ENCODE measurements at places on chromosomes 12 and 14.

DNA sequence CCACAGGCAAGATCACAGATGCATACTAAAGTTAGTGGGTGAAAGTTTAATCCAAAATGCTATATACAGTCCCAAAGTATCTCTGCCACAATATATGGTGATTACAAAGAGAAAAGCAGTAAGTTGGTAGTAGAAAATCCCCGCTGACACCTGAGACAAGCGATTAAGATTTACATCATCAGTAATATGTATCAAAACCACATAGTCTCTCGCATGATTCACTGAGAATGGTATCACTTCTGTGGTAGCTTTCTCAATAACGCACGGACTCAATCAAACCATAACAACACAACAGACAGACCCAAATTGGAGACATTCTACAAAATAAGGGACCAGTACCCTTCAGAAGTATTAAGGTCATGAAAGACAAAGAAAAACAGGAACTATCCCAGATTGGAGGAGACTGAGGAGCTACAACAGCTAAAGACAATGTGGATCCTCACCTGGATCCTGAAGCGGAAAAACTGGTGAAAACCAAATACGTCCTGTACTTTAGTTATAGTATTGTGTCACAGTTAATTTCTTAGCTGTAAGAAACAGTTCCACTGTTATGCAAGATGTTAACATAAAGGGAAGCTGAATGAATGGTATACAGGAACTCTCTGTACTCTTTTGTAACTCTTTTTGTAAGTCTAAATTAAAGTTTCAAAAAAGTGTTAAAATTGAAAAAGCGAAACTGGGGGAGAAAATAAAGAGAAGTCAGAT lies 51.0 kb downstream of the SPTLC2 start:
- DNase-seq, result no peak

DNA sequence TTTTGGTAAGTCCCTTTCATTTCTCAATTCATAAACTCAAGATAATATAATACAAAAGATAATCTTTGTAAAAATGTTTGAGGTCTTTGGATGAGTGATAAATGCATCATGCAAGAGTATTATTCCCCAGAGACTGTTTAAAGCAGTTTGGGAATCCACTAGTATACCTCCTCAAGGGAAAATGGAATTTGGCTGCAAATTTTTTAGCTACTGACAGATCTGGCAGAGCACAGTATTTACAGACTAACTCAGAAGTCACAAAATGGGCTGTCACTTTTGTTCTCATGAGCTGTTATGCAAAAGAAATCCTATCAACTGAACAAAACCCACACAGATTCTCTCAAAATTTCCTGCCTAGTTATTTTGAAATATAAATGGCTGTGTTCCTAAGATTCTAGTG lies 9.9 kb downstream of the SPIC start:
- DNase-seq, result no peak

GRCh38 chr14:35855876-35856481 lies 29.8 kb downstream of the BRMS1L start:
- no peak for DNase-seq

GRCh38 chr14:53539489-53540126 lies 386.5 kb upstream of the DDHD1 start:
- peak; percentile 50 for DNase-seq

DNA sequence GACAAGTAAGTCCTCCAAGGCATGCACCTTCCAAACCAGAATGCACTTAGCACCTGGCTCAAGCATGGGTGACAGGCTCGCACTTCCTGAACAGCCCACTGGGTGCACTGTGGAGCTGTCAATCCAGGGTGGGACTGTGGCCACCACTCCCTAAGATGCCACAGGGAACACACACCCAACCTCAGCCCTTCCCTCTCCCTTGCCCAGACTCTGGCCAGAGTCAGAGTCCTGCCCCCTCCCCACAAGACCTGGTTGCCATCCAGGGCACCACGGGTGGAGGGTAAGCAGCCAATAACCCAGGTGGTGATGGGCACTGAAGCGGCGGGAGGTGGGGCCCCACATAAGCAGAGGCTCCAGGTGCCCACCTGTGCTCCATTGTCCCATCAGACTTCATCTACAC lies 160.6 kb downstream of the MYRFL start:
- no peak for DNase-seq

GRCh38 chr12:104059963-104060362 lies 4.4 kb upstream of the HCFC2 start:
- no peak for DNase-seq

DNA sequence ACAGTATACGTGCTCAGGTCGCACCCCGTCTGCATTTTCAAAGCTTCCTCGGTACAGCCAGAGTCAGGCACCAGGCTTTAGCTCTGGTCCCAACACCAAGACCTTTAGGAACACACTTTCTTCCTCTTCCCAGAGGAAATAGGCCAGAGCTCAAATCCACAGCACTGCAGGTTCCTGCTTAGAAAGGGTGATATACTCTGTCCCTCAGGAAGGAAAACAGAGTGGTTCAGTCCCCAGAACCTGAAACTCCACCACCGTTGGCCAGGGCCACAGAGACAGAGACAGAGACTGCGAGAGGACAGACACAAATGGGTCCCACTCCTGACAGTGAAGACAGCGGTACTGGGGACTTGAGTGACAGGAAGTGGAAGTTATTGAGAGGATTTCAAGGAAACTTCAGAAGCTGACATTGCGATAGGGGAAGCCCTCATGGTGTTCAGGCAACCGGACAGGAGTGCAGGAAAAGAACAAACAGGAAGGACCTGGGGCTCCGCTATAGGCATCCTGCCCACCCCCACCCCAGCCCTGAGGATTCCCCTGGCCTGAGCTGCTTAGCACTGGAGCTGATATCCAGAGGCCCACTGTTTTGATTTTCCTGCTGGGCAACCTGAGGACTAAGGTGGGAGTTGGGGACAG lies 5.5 kb upstream of the KRT8 start:
- no peak for DNase-seq

- no peak for DNase-seq
Observed at GRCh38 chr12:49978125-49978524, 5.4 kb downstream of the AQP6 start.

DNA sequence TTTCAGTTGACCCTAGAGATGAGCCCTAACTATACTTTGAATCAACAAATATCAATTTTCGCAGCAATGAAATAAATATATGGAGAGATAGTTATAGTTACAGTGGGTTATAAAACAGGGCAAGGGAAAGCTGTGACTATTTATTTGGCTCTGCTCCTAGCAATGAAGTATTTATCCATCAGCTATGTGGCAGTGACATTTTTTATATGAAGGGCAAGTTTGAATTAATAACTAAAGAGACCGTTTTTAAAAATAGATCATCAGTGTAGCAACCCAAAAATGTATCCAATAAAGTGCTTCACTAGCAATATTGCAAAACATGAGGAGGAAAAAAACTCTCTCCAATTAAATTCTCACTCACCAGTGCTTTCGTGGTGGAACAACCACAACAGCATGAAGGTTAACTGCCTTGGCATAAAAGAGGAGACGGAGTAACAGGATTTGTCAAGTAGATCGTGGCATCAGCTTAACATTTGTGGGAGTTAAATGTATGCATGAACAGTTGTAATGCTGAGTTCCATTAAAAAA lies 58.1 kb upstream of the NUDT4 start:
- no peak for DNase-seq

DNA sequence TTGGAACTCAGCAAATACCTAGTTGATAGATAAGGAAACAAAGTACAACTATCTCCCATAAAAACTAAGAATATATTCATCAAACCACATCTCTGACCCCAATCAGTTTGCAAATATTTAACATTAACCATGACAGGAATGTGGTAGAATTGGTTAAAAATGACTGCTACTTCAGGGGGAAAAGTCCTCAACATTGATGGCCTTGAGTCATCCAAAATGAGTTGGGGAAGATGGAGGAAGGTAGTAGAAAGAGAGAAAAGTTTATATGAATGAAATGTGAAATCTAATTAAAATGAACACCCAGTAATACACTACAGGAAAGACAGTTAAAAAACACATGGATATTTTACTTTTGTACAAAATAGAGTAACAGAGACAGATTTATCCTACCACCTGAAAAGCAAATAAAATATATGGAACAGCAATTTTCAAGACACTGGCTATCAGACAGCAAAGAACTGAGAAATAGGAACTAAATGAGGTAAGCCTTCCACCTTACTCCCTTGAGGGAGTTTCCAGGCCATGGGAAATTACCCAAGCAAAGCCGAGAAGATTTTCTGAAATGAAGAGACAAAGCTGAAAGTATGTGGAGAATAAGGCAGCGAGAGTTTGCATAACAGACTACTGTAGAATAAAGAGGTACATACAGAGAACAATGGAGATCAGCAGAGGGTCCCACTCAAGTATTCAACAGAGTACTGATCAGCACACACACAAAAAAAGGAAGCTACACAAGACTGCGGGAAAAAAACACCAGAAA lies 49.6 kb downstream of the TC2N start:
- DNase-seq, result no peak

- DNase-seq, result no peak
Observed at GRCh38 chr12:51953864-51954263, 2.4 kb downstream of the ACVR1B start.

DNA sequence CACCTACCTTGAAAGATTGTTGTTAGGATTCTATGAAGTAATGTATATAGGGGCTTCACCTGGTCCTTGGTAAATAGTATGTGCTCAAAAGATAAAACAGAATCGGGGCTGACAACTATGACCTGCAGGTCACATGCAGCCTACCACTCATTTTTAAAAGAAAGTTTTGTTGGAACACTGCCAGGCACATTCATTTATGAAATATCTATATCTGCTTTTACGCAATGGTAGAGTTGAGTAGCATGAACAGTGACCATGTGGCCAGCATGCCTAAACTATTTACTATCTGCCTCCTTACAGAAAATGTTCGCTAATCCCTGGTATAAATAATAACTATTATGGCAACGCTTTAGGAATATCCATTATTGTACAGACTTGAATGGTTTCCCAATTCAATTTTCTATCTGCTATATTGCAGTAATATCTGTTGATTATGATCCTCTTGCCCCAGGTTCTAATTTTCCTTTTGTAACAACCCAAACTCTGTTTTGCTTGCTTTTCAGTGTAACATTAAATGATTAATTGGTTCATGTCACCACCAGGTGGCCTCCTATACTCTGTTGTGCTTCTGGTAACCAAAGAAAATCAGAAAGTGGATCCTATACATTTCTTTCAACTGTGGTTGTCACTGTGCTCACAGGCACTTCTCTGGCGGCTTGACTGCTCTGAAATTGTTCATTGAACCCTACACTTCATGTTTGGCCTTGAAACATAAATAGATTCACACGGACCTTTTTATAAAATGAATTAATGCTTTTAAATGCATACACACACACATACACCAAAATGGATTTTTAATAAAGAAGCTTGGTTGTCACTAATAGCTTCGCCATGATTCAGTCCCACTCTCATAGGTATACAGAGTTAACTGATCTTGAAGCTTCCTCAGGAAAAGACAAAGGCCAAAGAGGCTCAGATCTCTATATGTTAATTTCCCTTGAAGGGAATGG lies 227.7 kb upstream of the NPAS3 start:
- peak; percentile 1 for DNase-seq

DNA sequence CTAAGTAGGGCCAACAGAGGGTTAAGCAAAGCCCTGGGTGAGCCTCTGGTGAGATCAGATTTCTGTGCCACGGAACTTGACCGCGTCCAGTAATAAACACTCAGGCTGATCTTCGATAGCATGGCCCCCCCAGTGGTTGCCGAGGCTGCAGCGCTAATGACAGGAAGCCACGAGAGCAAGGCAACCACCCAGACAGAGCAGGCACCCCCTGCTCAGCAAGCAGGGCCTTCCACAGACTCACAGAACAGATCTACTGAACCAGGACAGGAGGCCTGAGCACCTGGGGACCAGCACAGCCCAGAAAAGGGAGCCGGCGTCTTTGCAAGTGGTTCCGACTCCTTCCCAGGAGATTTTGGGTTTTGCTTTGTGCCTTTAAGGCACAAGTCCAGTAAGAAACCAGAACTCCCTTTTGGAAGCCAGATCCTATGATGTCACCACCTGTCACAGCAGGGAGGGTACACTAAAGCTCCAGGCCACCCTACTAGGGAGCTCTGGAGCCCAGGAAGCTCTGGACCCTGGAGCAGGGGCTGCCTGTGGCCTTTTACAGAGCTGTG lies 42.3 kb downstream of the BCL11B start:
- no peak for DNase-seq

DNA sequence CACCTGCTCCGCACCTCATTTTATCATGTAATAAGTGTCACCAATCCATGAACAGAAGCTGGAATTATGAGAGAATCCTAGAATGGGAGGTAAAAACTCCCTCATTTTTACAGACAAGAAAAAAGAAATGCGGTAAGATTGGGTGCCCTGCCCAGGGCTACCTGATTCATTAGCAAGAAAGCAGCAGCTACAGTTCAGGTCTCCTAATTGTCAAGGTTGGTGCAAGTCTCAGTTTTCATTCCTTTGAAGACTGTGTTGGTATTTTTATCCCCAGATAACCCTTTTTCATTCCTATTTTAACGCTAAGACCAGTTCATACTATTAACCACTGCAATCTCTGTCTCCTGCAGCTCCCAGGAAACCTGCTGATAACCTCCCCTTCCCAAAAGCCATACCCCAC lies 6.9 kb downstream of the DUSP6 start:
- no peak for DNase-seq

GRCh38 chr12:123591702-123592481 lies 7.5 kb downstream of the TMED2 start:
- no peak for DNase-seq

- no peak for DNase-seq
Observed at GRCh38 chr12:130087222-130087621, 75.0 kb upstream of the FZD10 start.

GRCh38 chr14:96120392-96120791 lies 81.2 kb downstream of the C14orf132 start:
- no peak for DNase-seq

DNA sequence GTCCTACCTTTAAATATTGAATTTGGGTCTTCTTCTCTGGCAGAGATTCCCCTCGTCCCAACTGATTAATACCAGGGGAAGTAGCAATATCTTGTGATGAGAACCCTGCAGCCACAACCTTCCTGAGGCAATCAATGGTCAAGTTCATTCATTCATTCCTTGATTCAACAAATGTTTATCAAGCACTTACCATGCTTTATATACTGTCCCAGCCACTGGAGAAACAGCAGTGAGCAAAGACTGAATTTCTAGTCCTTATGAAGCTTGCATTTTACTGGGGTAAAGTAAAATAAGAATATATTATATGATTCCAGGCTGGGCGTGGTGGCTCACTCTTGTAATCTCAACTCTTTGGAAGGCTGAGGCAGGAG lies 300 bp upstream of the GIT2 start:
- DNase-seq, result no peak

GRCh38 chr14:38616959-38617358 lies 361.1 kb upstream of the CLEC14A start:
- DNase-seq, result no peak

DNA sequence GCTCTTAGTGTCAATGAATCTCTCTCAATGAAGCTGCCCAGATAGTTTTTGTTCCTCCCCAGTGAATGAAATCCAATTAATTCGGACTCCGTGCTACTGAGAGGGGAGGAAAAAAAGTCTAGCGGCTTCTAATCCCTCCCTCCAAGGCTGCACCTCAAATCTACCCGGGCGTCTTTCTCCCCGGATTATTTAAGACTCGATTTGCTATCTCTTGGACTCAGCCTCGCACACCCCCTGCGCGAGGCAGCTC lies 134 bp downstream of the DUSP6 start:
- no peak for DNase-seq
